ENCODE measurements at places on chromosomes 4 and X. TPM values are rescaled to one million over a fixed set of nuclear protein-coding genes. Genes with fewer than 3 reads are reported as not detected.
A peak's percentile ranks its signal among the peaks of the same experiment; 100 is the strongest.

DNA sequence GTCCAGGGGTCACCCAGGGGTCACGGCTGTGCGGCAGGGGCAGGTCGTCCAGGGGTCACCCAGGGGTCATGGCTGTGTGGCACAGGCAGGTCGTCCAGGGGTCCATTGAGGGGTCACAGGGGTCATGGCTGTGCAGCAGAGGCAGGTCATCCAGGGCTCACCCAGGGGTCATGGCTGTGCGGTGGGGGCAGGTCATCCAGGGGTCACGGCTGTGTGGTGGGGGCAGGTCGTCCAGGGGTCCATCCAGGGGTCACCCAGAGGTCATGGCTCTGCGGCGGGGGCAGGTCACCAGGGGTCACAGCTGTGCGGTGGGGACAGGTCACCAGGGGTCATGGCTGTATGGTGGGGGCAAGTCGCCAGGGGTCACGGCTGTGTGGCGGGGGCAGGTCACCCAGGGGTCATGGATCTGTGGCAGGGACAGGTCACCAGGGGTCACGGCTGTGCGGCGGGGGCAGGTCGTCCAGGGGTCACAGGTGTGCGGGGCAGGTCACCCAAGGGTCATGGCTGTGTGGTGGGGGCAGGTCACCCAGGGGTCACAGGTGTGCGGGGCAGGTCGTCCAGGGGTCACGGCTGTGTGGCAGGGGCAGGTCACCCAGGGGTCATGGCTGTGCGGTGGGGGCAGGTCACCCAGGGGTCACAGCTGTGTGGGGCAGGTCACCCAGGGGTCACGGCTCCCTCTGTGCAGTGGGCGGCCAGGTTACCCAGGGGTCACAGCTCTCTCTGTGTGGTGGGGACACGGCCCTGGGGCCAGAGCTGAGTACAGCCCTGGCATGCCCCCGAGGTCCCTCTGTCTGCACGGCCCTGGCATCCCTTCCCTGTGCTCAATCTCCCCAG, 16.0 kb downstream of the ATP5ME start:
- H3K27me3 ChIP-seq = no peaks in the 10 kb centered on the region
- no peaks in the 10 kb centered on the region for H3K4me1 ChIP-seq
- no peak for DNase-seq
- H3K36me3 ChIP-seq = no peaks in the 10 kb centered on the region
- H3K27ac ChIP-seq = peak overlapping the region; percentile 56

DNA sequence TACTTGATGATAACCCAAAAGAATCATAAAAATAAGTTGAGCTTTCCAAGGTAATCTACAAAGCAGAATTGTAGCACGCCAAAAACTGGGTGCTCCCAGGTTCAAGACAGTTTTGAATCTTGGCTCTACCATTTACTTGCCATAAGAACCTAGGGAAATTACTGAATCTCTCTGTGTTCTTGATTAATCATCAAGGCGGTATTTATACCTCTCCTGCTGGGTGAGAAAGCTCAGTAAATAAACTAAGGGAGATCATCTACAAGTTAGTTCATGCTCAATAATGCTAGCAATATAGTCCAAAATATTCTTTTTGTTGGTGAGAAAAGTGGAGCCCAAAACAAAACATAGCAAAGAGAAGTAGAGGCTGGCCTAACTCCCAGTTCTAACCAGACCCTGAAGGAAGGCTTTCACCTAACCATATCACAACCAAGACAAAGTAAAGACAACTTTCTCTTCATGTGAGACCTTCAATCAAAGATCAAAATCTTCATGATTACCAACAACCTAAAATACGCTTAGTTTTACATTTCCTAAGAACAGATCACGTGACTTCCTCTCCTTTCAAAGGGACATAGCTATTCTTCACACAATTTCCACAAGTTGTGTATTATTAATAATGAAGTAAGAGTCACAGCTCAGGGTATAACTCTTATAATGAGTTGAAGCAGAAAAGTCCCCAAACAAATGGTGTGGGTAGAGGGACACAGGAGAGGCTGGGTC, 34.4 kb downstream of the TNIP3 start:
- H3K27me3 ChIP-seq = peaks cover 9% of the 10 kb centered on the region
- no peak overlapping the region for H3K27ac ChIP-seq
- no peak for DNase-seq
- H3K4me1 ChIP-seq = peaks cover 4% of the 10 kb centered on the region
- no peaks in the 10 kb centered on the region for H3K36me3 ChIP-seq
- no peak overlapping the region for H3K4me3 ChIP-seq

SORBS2 gene
- total RNA-seq = 22.6 TPM

C1QTNF7 gene
- 1.8 TPM for total RNA-seq

DCTD gene
- 80.3 TPM for total RNA-seq
